ENCODE measurements at places on chromosomes 1 and 21. TPM values are rescaled to one million over a fixed set of nuclear protein-coding genes. Genes with fewer than 3 reads are reported as not detected.

Gene TNFSF18
- not detected for total RNA-seq

Gene LEMD1
- total RNA-seq: 0.57 TPM

Gene CORT
- 0.23 TPM for total RNA-seq

Gene EFNA4
- total RNA-seq: 4.6 TPM

Gene LORICRIN
- total RNA-seq: not detected

Gene YOD1
- 9.3 TPM for total RNA-seq

Gene LCE2B
- not detected for total RNA-seq

Gene OR2T11
- not detected for total RNA-seq

Gene TEDDM1
- not detected for total RNA-seq

Gene SPATA1
- total RNA-seq: 0.71 TPM

Gene GUCA2A
- total RNA-seq: not detected

Gene CYYR1
- total RNA-seq: not detected

Gene HSD3B2
- total RNA-seq: not detected

Gene BCAN
- total RNA-seq: not detected

Gene TDRD10
- not detected for total RNA-seq

Gene WDR64
- not detected for total RNA-seq

Gene KRTAP21-2
- not detected for total RNA-seq

Gene SH3BGRL3
- 416 TPM for total RNA-seq

Gene SYT6
- not detected for total RNA-seq

Gene ARHGEF19
- 5.7 TPM for total RNA-seq

Gene CDKN2C
- 8.9 TPM for total RNA-seq

Gene CR1L
- not detected for total RNA-seq

Gene CYP4B1
- not detected for total RNA-seq

Gene KRTAP12-3
- not detected for total RNA-seq

Gene BCL2L15
- total RNA-seq: 0.74 TPM

Gene RXRG
- not detected for total RNA-seq

Gene SFN
- 0.27 TPM for total RNA-seq

Gene SPTA1
- not detected for total RNA-seq

All from activated CD8-positive, alpha-beta memory T cell treated with anti-CD3 and anti-CD28 coated beads for 36 hours (primary cell).